ENCODE measurements at places on chromosomes 3 and 15.

DNA sequence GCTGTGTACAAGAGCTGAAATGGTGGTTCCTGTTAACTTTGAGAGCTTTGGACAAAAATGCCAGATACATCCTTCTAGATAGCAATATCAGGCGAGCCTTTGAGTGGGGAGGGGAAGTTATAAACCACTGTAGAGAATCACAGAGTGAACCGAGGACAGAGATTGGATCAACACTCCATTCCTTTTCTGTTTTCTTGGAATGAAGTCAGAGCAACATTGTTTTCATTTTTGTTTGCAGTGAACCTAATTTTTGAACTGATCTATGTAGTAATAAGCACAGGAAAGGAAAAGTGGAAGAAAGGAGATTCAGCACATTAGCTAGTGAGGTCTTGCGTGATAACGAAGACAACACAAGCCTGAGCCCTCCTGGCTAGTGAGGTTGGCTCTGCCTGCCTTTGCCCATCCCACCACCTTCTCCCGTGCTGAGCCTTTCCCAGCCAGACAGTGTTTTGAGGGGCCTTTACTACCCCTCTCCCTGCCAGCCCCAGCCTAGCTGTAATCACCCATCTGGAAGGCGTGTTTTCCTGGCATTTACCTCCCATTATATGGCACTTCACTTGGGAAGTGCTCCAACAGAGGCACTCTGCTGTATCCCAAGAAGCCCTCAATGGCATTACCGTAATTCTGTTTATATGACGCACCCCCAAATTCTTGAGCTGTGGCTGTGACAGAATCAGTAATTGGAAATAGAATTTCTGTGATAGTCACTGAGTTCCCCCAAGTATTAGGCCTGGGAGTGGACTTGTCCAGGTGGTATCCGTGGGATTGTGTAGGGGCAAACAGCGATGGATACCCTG lies 129.8 kb downstream of the CACNA1D start:
- DNase-seq, result no peak

DNA sequence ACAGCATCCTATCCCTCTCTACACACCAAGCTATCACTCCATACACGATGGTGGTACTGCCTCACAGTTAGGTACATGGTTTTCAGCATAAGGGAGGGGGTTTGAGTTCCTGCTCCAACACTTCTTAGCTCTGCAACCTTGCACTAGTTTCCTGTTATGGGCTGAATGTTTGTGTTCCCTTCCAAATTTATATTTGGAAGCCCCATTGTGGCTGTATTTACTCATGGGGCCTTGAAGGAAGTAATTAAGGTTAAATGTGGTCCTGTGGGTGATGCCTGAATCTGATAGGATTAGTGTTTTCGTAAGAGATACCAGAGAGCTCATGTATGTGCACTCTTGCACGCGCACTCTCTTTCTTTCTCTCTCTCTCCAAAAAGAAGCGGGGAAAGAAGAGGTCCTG lies 259.4 kb downstream of the RORA start:
- DNase-seq, result no peak

DNA sequence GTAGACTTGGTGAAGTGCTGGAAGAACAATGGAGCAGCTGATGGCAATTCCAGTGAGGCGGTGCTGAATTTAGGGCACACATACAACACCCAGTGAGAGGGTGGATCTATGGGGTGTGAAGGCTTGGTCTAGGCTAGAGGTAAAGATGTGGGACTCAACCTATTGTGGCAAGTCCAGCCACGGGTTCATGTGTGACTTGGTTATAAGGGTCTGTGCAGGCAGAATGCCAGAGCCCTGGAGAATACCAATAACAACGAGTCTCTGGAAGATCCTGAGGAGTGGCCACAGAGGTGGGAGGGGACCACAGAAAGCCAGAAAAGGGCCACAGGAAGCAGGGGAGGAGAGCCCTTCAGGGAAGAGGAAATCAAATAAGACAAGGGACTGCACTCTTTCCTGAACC lies 55.0 kb downstream of the VGLL4 start:
- DNase-seq, result no peak

- DNase-seq, result no peak
Observed at GRCh38 chr3:65439641-65440284, 599.0 kb downstream of the MAGI1 start.

DNA sequence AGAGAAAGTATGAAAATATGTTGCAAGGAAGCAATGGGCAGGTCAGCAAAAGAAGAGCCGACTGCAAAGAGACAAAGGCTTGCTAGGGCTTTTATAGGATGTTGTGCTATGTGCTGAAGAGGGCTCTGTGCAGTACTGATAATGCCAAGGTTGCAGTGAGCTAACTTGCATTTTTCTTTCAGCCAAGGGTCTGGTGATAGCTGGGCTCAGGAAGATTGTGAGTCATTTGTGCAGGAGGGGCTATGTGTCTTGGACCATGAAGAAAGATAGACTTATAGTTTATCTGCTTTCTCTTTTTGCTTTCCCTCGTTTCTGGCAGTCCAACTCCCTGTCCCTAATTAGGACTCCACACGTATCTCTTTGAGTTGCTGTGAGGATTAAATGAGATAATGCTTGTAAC lies 64.5 kb upstream of the LRIG1 start:
- DNase-seq, result no peak

GRCh38 chr3:29554566-29554965 lies 273.7 kb downstream of the RBMS3 start:
- no peak for DNase-seq

GRCh38 chr3:194537732-194538247 lies 51.0 kb upstream of the ATP13A3 start:
- no peak for DNase-seq

- peak; percentile 69 for DNase-seq
Observed at GRCh38 chr15:60840703-60841411, 361.9 kb upstream of the ICE2 start.

DNA sequence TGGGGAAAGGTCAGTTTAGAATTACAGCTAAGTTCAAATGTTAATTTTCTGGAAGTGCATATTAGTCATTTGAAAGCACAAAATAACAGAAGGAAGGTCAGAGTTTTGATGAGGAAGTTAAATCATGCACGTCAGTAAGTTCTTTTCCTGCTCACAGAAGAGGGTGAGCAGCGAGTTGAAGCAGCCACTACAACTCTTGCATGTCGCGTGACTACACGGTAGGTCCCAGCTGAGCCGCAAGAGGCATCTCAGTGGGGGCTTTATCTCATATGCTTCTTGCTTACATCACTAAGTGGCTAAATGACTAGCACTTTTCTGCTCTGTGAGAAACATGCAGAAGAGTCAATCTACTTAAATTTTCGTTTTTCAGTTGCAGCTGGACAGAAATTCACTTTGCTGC lies 21.3 kb upstream of the SEC62 start:
- DNase-seq, result peak; percentile 40

DNA sequence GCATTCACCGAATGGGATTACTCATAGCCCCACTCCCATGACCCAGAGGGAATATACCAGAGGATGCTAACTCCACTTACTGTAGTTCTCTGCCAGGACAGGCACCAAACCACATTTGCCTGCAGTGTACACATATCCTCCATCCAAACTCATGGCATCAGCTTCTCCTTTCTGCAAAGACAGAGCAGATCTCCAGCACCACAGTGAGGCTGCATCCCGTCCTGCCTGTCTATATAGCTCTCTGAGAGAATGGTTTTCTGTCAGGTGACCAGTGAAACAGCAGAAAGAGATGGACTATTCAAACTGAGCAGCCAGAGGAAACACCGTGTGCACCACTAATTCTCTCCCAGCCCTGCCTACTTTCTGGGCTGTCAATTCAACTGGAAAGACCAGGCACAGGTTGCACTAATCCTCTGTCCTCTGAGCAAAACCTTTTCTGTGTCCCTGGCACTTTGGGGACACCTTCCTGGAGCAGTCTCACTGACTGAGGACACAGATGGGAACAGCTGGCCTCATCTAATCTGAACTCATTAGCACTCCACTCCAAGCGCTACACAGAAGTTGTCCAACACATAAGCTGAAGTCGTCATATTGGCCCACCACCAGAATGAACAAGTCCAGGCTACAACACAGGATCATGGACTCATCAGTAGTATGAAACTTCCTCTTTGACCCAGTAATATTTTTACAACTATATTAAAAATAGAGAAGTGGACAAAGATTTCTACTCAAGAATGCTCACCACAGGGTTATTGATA lies 17.3 kb downstream of the LTF start:
- no peak for DNase-seq

Data from CD4-positive, alpha-beta T cell treated with Interleukin-6 for 4 hours (primary cell).